ENCODE measurements at places on chromosomes 3 and 15. TPM values are rescaled to one million over a fixed set of nuclear protein-coding genes. Genes with fewer than 3 reads are reported as not detected.

PLA1A gene
- 1.6 TPM for total RNA-seq

- DNase-seq: no peak
Observed at GRCh38 chr3:196149831-196150301, 61.3 kb downstream of the ZDHHC19 start.

GP9 gene
- not detected for total RNA-seq

CCR1 gene
- total RNA-seq: 4.3 TPM

- DNase-seq: no peak
Observed at GRCh38 chr3:185076219-185076618, 76.6 kb downstream of the C3orf70 start.

DNA sequence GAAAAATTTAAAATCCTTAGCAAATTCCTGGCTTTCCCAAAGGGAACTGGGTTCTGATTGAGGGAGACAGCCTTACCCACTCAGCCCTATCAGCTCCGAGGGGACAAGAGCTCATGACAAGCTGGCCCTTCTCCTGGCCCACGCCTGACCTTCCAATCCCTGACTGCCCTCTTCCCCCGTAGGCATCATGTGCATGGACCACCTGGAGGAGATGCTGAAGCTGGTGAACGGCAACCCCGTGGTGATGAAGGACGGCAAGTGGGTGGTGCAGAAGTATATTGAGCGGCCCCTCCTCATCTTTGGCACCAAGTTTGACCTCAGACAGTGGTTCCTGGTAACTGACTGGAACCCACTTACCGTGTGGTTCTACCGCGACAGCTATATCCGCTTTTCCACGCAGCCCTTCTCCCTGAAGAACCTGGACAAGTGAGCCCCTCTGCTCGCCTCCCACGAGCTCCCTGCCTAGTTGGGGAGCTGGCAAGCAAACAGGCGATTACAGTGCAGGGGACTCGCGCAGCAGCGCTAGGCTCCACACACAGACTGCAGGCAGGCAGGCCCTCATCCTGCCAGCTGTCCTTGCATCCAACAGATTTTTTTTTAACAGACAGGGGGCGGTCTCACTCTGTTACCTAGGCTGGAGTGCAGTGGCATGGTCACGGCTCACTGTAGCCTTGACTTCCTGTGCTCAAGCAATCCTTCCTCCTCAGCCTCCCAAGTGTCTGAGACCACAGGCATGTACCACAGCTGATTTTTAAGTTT, 16.8 kb downstream of the RPUSD3 start:
- no peak for DNase-seq

CDHR4 gene
- total RNA-seq: 0.62 TPM

- peak; percentile 40 for DNase-seq
Observed at GRCh38 chr15:68383161-68384074, 48.5 kb downstream of the ITGA11 start.

P2RY14 gene
- total RNA-seq: 0.68 TPM

GRCh38 chr3:64803469-64803868, 115.7 kb upstream of the ADAMTS9 start:
- no peak for DNase-seq

LSMEM2 gene
- not detected for total RNA-seq

GRCh38 chr3:108527109-108527508, 16.7 kb upstream of the MYH15 start:
- DNase-seq: no peak

GRCh38 chr15:36818260-36818659, 238.8 kb downstream of the CDIN1 start:
- DNase-seq: no peak

DNA sequence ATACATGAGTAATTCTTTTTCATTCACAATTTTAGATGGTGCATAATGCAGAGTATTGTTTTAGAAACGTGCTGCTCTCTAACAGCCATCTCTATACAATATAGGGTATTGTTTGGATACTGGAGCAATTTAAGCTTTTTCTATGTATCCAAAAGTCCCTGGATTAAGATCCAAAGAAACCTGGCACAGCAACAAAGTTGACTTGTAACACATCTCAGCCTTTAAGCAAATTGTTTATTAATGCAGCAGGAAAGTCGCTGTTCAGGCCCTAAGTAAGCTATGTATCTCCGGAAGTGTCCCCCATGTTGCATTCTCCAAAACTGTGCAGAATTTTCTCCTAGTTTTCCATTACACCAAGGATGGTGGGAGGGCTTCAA, 7.3 kb downstream of the VGLL4 start:
- no peak for DNase-seq

DNA sequence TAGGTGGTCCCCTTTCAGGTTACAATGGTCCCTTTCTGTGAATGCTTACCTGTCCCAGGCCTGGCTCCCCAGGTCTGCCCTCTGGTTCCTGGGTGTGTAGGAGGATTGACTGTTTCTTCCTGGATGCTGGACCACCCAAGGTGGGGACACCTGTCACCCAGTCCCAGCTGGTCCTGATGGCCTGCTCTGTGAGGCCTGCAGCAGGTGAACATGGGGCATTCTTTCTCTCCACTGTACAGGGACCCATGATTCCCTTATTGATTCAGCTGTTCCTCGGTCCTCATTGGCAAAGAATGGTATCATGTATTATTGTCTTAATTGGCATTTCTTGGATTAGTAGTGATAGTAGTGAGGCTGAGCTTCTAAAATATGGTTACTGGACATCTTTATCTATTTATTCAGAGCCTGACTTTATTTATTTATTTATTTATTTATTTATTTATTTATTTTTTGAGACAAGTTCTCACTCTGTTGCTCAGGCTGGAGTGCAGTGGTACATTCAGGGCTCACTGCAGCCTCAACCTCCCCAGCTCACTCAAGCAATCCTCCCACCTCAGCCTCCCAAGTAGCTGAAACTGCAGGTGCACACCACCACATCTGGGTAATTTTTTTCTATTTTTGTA, 8.8 kb upstream of the DNAJA4 start:
- no peak for DNase-seq

GRCh38 chr3:139418144-139418543, 28.7 kb upstream of the COPB2 start:
- no peak for DNase-seq

- DNase-seq: no peak
Observed at GRCh38 chr3:153273767-153274435, 111.9 kb downstream of the RAP2B start.

- no peak for DNase-seq
Observed at GRCh38 chr3:119759962-119760361, 21.9 kb upstream of the NR1I2 start.

- no peak for DNase-seq
Observed at GRCh38 chr3:37054370-37054769, 61.1 kb downstream of the MLH1 start.

OR5H6 gene
- not detected for total RNA-seq

- DNase-seq: no peak
Observed at GRCh38 chr3:10353661-10354360, 32.9 kb upstream of the SEC13 start.

GRCh38 chr15:96622714-96623113, 292.2 kb downstream of the NR2F2 start:
- no peak for DNase-seq

GRCh38 chr3:43152649-43153048, 46.8 kb upstream of the POMGNT2 start:
- no peak for DNase-seq

- no peak for DNase-seq
Observed at GRCh38 chr15:23422099-23422945, 24.7 kb downstream of the GOLGA6L2 start.

DNA sequence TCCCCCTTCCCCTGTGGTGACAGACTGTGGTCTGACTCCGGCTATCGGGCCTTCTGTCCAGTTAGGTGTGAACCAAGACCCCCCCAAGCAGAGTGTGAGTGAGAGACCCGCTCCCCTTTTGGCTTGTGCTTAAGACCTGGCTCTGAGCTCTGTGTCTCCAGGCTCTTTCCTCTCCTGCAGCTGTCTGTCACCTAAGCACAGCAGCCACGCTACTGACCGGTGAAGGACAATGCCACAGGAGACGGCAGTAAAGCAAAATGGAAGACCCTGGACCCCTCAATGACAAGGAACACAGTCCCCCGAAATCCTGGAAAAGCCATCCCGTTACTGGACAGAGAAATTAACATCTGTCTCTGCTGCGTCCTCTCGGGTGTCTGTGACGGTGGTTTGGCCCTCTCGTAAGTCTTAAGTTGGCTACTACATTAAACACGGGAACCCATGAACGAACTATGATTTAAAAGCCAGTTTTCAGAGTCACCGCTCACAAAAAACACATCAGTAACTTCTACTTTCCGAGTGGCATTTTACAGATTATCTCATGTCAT, 53.7 kb downstream of the CHSY1 start:
- DNase-seq: no peak

DNA sequence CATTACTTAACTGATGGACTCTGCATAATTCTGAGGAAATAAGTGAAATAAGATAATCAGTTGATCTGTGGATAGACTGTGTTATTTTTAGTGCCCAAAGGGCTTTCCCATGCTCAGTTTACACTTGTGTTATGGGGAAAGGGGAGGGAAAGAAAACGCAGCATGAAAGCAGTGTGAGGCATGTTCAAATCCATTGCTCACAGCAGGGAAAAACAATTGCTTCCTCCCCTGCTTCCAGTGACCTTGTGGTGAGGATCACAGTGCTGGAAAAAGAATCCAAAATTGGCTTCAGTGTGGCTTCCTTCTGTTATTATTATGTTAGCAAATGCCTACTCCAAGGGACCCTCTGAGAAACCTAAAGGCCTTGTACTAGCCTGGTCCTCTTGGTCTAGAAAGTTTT, 285.1 kb upstream of the CDIN1 start:
- DNase-seq: no peak

STXBP5L gene
- 8.3 TPM for total RNA-seq

DNA sequence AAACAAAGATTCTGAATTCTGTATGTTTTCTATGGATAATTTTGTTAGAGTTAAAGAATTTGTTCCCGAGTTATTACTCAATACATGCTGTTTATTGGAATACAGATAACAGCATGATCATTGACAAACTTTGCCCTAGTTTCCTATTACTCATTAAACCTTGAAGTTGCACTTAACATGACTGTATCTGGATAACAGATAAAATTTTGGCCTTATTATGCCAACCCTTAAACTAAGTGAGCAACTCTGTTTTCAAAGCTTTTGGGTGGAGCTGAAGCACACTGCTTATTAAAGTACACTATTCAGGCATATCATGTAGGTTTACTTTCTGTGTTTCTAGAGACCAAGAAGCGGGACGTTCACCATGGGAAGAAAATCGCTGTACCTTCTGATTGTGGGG, at the start of gene AADAC:
AADAC (plus strand) TSS at position 318 of the 400 bp plus-strand sequence; CDS start at position 365, 47 bp downstream.
- no peak for DNase-seq

DNA sequence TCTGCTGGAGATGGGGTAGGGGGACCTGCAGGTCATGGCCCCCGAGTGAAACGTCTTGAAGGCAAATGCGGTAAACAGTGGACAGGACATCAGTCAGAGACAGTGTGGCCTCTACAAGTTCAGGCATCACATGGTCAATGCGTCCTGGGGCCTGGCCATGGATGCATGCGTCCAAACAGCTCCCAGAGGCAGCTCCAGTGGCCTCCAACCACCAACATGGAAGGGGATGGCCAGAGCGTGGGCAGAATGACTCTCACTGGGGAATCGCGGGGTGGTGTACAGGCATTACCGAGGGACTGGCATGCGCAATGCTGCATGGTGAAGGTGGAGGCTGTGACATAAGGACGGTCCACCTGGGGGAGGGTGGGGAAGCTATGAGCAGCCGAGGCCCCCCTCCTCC, 35.6 kb upstream of the IQSEC1 start:
- DNase-seq: no peak

DNA sequence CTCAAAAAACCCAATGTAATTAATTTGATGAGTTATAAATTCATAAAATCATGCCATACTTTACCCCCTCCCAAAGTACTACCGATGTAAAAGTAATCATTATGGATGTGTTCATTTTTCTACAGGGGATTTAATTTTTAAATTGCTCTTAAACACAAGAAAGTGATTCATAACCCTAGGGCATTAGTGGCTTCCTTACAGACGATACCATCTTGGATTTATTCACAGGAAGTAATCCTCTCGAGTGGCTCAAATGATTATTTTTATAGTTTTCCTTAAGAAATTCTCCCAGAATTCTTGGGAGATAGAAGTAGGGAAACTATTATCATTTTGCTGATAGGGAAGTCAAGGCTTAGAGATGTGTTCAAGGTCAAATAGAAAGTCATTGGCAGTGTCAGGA, 80.9 kb downstream of the PEX5L start:
- no peak for DNase-seq

GRCh38 chr15:70013656-70014313, 83.9 kb downstream of the TLE3 start:
- no peak for DNase-seq

NANOGP8 gene
- total RNA-seq: 4.6 TPM
